Ureter (tissue), 1 donor: ENCODE measurements at places on chromosomes 4 and X. TPM values are rescaled to one million over a fixed set of nuclear protein-coding genes. Genes with fewer than 3 reads are reported as not detected.

DNA sequence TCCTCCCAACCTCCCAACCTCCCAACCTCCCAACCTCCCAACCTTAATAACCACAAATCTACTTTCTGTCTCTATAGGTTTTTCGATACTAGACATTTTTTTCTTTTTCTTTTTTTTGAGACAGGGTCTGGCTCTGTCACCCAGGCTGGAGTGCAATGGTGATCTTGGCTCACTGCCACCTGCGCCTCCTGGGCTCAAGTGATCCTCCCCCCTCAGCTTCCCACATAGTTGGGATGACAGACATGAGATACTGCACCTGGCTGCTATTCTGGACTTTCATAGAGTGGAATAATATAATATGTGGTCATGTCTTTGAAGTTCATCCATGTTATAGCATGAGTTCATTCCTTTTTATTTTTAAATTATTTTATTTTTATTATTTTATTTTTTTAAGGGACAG, 39.5 kb upstream of the ZFX start:
- DNase-seq = no peak

The PDCL2 gene
- not detected for total RNA-seq

DNA sequence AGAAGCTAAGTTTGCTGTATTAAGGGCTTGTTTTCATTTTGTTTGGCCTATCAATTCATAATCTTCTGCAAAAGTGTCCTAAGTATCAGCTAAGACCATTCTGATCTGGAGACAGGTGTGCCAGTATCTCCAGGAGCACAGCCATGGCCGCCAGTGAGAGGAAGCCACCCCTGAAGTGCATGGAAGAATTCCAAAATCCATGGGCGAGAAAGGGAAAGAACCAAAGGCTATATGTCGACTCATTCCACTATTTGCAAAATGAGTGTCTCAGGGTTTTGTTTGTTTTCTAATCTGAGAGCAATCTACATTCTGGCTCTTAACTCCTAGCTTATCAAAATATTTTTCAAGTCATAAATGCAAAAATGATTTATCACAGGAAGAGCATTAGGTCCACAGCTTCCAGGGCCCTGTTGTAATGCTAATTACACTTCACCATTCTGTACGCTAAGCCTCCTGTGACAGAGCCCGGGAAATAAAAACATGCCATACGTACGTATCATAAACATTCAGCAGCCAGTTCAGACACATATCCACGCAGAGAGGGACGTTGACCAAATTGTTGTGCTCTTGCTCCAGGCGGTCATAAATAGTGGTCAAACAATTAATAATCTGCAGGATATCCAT, 137.3 kb upstream of the FTHL17 start:
- DNase-seq = no peak

The GPC4 gene
- total RNA-seq = 8.0 TPM

DNA sequence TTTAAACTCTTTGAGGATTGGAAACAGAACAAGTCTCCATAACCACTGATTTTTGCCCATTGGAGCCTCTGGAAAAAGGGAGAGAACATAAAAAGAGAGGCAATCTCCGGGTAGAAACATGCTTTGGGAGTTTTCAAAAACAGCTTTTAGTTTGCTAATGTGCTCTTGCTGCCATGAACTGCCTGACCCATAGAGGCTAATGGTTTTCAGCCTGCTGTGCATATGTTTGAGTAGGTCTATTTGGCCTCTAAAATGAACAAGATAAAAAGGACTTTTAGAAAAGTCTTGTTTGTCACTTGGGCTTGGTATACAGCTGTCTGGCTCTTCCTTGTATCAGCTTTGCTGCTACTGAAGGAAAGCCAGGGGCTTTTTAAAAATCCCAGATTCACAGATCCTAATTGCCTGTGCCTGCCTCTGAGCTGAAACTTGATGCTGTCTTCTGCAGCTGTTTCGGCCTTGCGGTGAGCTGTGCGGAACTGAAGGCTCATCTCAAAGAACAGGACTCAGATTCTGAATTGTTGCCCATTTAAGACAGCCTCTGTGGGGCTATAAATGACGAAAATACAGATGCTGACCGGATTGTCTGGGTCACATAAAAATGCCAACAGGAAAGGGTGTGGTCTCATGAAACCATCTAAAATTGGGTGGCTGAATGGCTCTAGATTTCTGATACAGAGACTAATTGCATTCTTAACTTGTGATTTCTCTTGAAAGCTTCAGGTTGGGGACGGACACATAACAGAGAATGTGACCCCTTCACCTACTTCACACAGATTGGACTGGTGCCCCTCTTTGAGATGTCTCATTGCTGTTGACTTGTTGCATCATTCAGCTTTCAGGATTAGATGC, 18.4 kb upstream of the ZNF41 start:
- no peak for DNase-seq

The SLC10A6 gene
- 1.6 TPM for total RNA-seq

- DNase-seq = no peak
These were observed 174.4 kb downstream of the RAB28 start for GRCh38 chr4:13309751-13310150.
